CD4-positive, CD25-positive, alpha-beta regulatory T cell (primary cell): ENCODE measurements at places on chromosomes 1 and 21.

- DNase-seq = no peak
Observed at GRCh38 chr1:25661043-25661815, 44.6 kb downstream of the MAN1C1 start.

DNA sequence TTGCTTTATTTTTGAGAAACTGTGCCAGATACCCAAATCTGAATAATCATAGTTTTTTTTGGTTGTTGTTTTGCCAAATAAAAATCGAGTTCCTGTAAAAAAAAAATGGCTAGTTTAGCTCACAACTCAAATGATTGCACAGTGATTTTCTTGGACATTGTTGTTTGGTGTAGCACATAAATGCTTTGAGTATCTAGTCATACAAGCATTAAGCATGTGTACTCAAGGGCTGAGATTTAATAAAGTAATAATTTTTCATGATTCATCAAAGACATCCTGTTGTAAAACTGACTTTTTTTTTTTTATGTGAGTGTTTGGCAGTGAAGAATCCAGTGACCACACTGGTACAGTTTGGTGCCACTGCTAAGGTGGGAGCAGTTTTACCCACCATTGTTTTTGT lies 18.8 kb downstream of the ITSN1 start:
- no peak for DNase-seq

DNA sequence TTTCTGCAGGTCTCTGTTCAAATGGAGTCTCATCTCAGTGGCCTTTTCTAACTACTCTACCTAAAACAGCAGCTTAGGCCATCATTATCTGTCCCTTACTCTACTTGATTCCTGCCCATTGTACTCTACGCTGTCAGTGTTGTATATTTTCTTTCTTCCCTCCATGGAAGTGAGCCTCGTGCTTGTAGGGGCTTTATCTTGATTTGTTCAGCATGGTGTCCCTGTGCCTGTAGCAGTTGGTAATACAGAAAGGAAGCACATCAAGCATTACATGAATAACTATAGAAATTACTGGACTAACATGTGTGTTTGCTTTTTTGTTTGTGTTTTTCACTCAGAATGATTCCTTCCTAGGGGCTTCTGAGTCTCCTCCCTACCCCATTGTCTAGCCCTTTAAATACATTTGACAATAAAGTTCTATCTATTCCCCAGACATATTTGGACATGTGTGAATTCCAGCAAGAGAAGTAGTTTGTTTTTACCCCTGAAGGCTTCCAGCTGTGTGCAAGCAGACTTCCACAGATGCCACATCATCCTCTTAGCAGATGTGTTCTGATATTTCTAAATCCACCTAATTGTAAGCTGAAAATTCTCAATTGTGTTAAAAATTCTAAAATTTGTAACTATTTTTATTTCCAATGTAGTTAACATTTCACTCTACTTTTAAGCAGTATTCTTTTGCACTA lies 40.3 kb downstream of the PRMT2 start:
- DNase-seq = no peak

GRCh38 chr1:244221991-244222390 lies 170.9 kb downstream of the ZBTB18 start:
- no peak for DNase-seq

- DNase-seq = no peak
Observed at GRCh38 chr21:40052276-40052675, 185.0 kb downstream of the PCP4 start.

- no peak for DNase-seq
Observed at GRCh38 chr1:221718381-221719277, 23.3 kb downstream of the DUSP10 start.

DNA sequence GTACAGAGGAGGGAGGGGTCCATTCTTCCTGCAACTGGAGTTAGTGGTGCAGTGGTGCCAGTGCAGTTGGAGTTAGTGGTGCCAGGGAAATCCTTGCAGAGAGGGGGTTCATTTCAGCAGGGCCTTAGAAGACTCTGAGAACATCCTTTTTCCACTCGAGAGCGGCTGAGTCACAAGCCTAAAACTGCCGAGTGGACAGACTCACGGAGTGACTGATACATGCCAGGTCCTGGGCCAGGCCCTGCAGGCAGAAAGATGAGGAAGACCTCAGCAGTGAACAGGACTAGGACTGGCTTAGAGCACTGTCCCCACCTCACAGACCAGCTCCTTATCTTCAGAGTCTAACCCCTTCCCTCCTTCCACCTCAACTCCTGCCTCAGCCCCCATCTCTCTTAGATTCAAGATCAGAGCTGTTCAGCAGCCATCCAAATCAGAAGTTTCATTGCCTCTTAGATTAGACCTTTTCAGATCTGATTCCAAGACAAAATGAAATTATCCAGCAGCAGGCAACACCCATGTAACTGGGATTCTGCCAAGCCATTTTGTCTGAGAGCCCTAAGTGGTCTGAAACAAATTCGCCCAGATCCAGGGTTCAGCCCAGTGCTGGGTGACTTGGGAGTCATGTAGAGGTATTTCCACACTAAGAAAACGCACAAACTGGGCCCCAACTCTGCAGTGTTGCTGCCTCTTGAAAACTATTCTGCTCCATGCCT lies 12.7 kb upstream of the IKBKE start:
- DNase-seq = no peak

GRCh38 chr1:104120525-104120924 lies 370.8 kb downstream of the AMY1C start:
- DNase-seq = no peak

- DNase-seq = peak; percentile 37
Observed at GRCh38 chr1:154405747-154406571, 816 bp downstream of the IL6R start.

DNA sequence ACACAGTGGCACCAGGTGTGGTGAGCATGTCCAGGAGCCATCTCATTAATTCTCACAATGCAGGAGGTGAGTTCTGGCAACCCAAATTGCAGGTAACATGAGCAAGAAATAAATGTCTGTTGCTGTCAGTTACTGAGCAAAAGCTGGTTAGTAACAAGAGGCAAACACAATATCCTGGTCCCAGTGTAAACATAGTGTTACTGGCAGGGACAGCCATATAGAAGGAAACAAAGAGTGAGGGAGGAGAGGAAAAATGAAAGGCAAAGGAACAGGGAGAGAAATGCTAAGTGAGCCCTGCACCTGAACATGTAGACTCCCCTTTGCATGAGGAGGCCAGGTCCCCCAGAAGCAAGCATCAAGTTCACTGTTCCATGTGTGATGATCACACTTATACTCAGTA lies 203.6 kb downstream of the TRABD2B start:
- DNase-seq = no peak

DNA sequence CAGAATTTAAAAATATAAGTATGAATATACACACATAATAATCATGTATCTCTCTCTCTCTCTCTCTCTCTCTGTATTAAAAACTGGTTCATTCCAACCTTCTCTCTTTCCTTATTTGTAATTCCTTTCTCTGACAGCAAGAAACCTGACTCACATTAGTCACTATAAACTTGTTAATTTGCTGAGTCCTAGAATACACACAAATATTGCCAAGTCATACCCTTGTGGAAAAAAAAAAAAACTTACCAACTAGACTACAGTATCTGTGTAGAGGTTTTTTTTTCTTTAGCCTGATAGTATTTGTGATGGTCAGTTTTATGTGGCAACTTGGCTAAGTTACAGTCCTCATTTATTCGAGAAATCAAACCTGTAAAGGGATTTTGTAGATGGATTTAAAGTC lies 26.3 kb upstream of the NHLH2 start:
- DNase-seq = no peak

DNA sequence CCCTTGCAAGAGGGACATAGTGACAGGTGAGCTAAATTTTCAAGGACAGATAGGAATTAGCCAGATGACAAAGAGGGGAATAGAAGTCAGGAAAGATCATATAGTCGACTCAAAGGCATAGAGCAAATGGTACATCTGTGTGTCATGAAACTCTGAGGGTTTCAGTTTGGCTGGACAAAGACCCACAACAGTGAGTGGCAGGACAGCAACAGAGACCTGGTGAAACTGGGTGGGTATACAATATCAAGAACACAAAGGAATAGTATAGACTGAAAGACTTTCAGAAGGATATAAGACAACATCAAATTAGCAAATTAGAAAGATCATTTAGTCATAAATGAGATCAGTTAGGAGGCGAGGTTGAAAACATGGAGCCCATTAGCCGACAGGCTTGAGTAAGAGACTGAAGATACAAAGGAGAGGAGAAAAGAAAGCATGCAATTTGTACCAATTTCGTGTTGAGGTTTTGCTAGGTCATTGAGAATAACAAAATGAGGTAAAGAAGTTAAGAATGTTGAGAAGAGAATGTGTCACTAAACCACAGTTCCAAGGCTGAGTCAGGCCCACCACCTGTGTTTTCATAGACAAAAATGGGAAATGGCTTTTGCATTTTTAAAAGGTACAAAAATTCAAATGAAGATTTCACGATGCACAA lies 213.8 kb downstream of the HHIPL2 start:
- DNase-seq = no peak

DNA sequence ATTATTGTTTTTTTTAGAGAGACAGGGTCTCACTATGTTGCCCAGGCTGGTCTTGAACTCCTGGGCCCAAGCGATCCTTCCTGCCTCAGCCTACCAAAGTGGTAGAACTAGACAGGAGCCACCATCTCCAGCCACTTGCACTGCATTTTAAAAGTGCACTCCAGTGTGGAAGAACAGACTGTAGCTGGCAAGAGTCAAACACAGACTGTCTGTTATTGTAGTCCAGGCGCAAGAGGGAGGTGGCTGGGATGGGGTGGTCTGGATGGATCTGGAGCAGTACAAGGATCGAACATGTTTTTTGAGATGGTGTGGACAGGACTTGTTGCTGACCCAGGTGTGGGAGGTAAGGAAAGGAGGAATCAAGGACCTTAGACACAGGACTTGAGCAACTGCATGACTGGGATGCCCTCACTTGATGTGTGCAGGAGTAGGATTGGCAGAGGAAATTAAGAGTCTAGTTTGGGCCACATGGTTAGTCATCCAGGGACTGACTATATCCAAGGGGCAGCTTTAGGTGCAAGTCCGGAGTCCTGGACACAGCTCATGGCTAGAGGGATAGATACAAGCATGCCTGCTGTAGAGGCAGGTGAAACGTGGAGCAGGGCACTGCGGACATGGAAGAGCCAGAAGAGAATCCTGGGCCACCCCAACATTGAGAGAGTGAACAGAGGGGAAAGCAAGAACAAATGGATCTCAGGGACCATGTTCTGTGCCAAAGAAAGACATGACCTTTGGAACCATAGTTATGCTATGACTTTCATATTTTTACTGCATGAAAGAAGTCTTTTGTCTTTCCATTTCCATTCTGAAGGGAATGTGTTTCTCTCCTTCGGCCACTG lies 42.0 kb downstream of the ELK4 start:
- no peak for DNase-seq

DNA sequence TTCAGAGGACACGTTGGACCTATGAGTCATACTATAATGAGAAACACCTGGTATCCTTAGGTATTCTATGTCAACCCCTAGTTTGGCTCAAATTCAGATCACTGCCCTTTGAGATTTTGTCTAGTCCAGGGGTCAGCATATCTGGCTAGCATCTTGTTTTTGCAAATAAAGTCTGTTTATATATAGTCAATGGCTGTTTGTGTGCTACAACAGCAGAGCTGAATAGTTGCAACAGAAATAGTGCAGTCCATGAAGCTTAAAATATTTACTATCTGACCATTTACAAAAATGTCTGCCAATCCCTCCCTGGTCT lies 48.5 kb upstream of the EDEM3 start:
- DNase-seq = no peak

- peak; percentile 44 for DNase-seq
Observed at GRCh38 chr21:14864211-14865021, 200.4 kb downstream of the NRIP1 start.

GRCh38 chr1:26279456-26280332 lies at the start of gene SH3BGRL3:
Gene SH3BGRL3 (plus strand): TSS chr1:26280086. CDS start chr1:26280156, 70 bp downstream.
- DNase-seq = peak; percentile 87

DNA sequence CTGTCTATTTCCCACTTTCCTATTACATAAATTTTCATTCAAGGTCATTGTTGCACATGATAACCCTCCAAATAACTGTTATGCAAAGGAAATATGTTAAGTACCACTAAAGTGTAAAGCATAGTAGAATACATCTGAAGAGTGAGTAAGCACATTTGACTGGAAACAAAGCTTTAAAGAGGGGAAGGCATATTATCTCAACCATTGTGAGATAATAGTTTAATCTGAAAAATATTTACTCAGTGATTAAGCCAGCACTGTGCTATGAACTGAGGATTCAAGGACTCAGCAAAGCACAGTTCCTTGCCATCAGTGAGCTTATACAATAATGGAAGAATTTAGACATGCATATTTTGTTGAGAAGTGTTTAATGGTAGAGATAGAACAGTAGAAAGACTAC lies 127.4 kb downstream of the HMCN1 start:
- DNase-seq = no peak

GRCh38 chr1:58618303-58618702 lies 41.3 kb upstream of the TACSTD2 start:
- DNase-seq = no peak

DNA sequence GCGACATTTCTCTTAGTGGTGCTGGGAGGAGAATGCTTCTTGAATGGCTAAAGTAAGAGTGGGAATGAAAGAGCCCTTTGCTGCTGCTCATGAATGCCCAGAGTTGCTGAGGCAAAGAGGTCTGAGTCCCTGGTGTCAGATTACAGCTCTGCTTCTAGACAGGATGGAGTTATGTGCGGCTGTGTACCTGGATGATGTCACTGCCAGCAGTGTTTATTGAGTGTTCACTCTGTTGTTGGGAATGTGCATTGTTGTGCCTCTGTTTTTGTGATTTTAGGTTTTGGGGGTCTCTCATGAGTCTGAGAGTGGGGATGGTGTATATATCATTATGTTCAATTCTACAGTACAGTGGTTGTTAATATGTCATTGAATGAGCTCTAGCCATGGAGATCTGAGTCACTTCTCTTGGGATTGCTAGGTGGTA lies 2.7 kb downstream of the CDC14A start:
- DNase-seq = peak; percentile 32

DNA sequence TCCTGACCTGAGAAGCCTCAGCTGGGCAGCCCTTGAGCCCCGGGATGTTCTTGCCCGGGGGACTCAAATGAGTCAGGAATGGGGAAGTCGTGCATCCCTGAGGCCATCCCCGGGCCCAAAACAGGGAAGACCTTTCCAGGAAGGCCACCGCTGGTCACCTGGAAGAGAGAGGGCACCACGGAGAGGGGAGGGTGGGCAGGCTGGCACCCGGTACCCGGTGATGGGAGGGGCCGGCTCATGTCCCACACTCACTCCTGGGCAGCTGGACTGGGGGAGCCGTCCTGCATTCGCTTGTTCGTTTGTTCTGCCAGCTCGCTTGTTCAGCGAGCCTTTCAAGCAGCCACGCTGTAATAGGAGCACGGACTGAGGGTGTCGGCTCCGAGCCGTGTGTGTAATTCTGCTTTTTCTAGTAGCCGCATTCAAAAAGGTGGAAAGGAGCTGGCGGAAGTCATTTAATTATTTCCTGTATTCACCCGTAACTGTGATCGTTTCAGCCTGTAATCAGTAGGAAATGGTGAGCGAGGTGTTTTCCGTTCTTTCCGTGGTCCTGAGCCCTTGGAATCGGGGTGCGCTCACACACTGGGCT lies 48.4 kb upstream of the CCDC27 start:
- DNase-seq = no peak
